Hypothalamus (tissue), 51 donors: ENCODE measurements at places on chromosomes 12 and 14.

DNA sequence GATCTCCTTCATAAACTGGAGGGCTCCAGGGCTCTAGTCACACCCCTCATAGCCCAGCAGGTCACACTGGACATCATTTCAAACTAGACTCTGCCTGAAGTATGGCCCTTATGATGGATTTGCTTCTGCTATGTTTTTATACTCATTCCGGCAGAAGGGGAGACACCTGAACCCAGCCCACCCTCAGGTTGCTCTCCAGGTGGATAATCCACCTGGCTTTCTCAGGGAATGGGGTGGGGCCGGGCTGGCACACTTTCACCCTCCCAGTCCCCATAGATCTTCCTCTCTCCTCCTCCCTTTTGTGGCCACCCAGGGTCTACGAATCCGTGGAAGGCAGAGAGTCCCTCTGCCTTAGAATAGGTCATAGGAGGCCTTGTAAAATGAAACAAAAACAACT, 9.8 kb upstream of the KRT73 start:
- no peak for DNase-seq

GRCh38 chr12:5222011-5222461, 178.4 kb downstream of the KCNA5 start:
- DNase-seq, result no peak

DNA sequence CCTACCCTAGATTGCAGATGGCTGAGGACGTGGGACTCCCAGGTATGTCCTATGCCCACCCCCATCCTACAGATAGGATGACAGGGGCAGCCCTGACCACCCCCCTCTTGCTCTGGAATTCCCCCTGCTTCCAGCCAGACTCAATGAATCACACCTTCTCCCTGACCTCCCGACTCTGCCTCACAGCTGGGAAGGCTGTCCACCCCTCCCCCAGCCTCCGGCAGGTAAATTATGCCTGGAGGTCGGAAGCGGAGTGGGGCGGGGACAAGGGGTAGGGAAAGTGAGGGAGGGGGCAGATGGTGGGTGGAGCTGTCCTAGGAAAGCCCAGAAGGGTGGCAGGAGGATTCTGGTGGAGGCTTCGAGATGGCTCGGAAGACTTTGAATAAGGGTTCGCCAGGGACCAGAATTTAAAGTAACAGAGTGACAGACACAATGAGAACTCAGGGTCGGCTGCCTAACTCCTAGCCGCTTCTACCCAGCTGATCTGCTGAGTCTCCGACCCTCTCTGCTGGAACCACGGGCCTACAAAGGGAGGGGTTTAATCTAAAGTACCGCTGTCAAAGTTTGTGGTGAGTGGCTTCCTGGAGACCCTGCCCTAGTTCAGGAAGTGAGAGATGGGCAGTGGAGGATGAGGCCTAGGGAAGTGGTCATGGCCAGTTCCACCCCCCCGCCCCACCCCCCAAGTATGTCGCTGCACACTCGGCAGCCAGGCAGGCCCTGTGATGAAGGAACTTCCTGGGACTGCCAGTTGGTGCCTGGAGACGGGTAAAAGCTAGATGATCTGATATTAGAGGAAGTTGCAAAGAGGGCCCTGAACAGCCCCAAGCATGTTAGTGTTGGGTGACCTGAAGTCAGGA, 4.2 kb downstream of the PLEKHG3 start:
- DNase-seq, result no peak

GRCh38 chr12:89384807-89385206, 32.5 kb upstream of the DUSP6 start:
- no peak for DNase-seq

DNA sequence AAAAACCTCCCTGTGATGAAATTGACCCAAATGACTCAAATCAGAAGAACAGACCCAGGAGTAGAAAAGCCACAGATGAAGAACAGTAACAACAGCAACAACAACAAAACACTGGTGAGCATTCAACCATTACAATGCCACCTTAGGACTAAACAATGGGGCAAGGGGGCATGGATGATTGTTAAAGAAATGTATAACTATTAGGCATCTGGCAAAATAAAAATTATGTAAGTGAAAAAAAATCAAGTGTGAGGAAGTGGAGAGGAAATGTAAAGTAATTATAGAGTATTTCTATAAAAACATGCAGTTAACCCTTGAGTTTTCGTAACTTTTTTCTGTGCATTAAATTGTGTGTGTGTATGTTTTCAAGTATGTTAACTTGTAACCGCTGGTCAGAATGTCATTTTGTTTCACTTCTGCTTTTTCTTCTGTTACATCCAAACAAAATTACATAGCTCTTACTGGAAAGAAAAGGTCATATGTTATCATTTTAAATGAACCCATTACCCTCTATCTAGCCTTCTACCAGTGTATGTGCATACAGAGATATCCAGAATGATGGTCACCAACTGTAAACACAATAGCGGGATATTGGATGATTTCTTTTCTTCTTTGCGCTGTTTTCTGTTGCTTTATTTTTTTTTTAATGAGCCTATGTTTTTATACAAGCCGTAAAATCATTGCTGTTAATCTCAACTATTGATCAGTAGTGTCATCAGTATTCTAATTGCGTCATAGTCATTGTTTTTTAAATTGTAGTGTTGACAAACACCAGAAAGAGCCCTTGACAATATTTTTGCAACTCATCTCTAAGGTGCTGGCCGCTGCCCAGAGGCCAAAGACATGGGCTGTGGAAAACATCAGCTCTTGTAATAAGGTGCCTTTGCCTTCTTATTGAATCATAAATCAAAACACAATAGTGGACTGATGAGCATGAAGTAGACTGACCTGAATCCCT, 170.6 kb downstream of the CRADD start:
- DNase-seq, result no peak

DNA sequence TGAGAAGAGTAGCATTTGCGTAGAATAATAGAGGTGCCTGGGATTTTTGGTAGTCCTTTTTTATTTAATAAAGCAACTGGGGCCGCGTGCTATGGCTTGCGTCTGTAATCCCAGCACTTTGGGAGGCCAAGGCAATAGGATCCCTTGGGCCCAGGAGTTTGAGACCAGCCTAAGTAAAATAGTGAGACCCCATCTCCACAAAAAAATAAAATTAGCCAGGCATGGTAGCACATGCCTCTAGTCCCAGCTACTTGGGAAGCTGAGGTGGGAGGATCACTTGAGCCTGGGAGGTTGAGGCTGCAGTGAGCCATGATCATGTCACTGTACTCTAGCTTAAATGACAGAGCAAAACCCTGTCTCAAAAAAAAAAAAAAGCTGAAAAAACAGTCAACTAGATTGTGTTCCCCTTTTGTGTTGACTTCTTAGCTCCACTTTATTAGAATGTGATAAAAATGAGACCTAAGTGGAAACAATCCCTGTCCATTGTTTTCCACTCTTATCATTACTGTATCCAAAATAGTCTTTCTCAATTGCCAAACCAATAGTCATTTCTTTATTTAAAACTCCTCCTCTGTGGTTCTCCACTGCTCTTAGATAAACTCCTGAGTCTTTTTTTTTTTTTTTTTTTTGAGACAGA, 7.4 kb downstream of the PRKCH start:
- DNase-seq, result no peak

DNA sequence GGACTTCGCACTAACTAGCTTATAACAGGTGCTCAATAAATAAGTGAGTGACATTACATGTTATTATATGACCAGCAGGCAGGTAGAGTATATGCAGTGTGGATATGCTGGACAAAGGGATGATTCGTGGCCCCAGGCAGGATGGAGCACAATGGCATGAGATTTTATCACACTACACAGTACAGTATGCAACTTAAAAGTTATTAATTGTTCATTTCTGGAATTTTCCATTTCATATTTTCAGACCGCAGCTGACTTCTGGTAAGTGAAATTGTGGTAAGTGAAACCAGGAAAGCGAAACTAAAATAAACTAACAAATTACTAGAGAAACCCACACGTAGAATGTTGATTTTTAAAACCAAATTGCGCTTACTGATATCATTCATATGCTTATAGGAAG, 3.3 kb downstream of the PARP11 start:
- no peak for DNase-seq

- DNase-seq, result no peak
Measured at GRCh38 chr14:60647837-60648248, 1.4 kb downstream of the SIX1 start.

DNA sequence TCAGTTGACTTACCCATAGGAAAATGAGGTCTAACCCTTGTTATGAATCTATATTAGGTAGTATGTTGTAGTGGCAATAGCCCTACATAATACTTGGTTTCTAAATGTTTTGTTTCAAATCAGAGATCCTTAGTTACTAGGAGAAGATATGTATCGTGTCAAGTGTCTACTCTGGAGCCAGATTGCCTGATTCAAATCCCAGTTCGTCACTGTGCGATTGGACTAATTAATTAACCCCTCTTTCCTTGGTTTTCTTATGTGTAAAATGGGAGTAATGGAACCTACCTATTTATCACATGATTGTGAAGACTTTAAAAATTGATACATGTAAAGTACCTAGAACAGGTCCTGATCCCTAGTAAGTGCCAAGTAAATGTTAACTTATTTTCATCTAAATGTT, 1.4 kb downstream of the LETMD1 start:
- no peak for DNase-seq

DNA sequence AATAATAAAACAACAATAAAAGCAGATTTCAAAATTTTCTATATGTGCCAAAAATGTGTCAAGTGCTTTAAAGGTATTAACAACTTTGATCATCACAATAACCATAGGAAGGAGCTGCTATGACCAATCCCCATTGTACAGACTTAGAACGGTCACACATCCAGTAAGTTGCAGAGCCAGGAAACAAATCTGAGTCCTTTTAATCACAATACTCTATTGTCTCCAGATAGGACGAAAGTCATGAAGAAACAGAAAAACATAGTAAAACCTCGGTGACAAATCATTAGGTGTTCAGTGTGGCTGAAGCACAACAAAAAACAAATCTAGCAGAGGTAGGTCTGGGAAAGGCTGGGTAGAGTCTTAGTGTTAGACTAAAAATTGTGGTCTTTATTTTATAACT, 178.8 kb downstream of the GRIP1 start:
- no peak for DNase-seq

DNA sequence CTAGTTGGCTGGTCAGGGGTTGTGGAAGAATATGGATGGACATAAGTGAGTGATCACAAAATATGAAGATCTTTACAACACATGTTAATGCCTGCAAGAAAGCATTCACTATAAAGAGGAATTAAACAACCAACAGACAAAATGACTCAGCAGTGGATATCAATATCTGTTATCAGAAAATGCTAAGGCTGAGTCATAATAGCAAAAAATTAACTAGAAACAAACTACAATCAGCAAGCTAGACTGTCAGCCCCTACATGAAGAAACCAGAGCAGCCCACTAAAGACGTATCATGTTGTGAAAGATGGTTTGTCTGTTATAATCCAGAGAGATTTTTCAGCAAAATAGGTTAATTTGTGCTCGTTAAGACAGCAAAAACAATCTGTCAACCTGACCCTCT, 472.9 kb downstream of the NELL2 start:
- DNase-seq, result no peak

DNA sequence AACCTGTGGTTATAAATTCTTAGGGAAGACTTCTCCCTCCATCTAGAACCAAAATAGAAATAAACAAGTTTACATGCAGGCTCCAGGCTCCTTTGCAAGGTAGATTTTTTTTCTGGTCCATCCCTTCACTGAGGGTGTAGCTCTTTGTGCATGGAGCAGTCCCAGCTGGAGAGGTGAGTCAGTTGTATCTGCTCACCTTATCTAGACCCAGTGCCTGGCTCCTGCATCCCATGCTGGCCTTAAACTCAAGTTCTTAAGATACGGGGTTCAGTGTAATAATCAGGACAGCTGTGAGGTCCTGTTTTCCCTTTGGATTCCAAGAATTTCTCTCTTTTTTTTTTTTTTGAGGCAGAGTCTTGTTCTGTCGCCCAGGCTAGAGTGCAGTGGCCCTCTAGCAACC, 14.8 kb downstream of the ATP6V0A2 start:
- no peak for DNase-seq

GRCh38 chr12:26783131-26783526, 49.9 kb downstream of the ITPR2 start:
- DNase-seq, result no peak

- no peak for DNase-seq
Measured at GRCh38 chr12:89829434-89829975, 120.9 kb upstream of the ATP2B1 start.

GRCh38 chr14:37869633-37870032, 274.2 kb downstream of the TTC6 start:
- no peak for DNase-seq

- DNase-seq, result no peak
Measured at GRCh38 chr12:59972905-59973304, 377.1 kb downstream of the SLC16A7 start.

DNA sequence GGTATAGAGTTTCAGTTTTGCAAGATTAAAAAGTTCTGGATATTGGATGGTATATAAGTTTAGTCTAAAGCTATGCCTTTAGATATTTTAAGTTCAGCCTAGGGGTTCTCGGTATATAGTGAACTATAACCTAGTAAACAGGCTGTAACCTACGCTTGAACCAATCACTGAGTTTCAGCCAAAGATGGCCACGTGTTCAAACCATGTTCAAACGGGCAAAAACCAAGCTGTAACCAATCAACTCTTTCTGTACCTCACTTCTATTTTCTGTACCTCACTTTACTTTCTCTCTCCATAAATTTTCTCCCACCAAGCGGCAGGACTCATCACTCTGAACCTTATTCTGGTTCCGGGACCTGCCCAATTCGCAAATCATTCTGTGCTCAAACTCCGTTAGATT, 1.4 kb downstream of the TMBIM4 start:
- no peak for DNase-seq

- DNase-seq, result no peak
Measured at GRCh38 chr14:50055461-50056228, 60.7 kb downstream of the VCPKMT start.

GRCh38 chr12:75936515-75937440, 94.8 kb downstream of the PHLDA1 start:
- DNase-seq, result no peak

DNA sequence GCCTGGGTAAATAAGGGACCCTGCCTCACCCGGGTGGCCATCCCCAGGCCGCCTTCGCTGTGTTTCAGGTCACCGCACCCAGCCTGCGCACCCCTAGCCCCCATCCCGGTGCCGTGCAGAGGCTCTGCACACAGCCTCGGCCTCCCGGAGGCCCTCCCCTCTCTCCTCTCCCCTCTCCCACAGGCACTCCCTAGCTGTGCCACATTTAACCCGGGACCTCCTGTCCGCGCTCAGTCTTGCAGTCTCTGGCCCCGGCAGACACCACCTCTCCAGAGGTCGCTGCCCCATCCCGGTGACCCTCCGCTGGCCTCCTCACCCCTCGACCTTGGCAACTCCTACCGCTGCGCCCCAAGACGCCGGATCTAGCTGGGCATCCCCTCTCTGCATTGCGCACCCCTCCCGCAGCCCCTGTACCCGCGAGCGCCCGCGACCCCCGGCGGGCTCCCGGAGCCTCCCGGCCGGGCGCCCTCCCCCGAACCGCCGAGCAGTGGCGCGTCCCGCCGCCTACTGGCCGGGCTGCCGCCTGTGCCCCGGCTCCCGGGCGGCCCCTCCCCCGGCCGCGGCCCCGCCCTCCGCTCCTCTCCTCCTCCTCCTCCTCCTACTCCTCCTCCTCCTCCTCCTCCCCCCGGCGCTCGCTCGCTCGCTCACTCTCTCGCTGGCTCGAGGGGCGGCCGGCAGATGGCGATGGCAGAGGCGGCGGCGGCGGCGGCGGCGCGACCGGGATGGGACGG, 120.7 kb downstream of the AACS start:
- DNase-seq, result peak; percentile 73
